ENCODE measurements at places on chromosomes 4 and X.

DNA sequence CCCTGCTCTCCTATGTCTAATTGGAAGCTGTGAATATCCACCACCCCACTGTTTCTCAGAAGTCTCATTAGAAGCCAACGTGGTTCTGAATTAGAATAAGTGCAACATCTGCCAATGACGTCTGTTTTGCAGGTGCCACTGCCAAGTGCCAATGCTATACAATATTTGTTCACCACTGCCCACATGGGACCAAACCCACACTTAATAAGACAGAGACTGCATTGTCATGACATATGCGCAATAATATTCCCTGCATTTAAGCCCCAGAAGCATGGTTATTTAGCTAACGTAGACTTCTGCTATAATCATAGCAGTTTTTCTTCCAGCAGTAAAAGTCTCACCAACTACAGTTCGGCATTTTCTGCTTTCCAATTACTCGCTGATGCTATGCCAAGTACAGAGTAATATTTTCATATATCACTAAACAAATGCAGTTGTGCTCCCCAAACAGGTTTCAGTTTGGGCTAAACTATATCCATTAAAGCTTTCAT is 262.5 kb upstream of the PCDH18 start:
- DNase-seq: no peak

GRCh38 chrX:154515090-154515965 is 704 bp downstream of the FAM3A start:
- no peak for DNase-seq

- no peak for DNase-seq
Observed at GRCh38 chr4:87851953-87852352, 19.2 kb downstream of the MEPE start.

GRCh38 chrX:3026074-3026815 is 15.0 kb upstream of the ARSF start:
- DNase-seq: no peak

DNA sequence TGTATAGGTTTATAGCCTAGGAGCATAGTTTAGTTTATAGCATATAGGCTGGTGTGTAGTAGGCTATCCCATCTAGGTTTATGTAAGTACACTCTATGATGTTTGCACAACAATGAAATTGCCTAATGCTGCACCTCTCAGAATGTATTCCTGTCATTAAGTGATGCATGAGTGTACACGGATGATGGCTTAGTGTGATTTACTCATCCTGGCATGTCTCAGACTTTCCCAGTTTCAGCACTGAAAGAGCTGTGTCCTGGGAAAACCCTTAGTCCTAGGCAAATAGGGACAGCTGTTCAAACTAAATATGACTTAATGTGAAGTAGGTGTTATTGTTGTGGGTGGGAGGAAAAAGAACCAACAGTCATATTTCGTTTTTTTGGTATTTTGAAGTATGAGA is 264.9 kb upstream of the MAGEB18 start:
- DNase-seq: no peak

- no peak for DNase-seq
Observed at GRCh38 chrX:46837558-46838485, 979 bp downstream of the RP2 start.

GRCh38 chr4:52051213-52051614 is at the start of gene SPATA18:
SPATA18 (plus strand) TSS chr4:52051304; CDS start chr4:52051705, 401 bp downstream.
- DNase-seq: no peak

GRCh38 chr4:23005691-23006090 is 313.0 kb downstream of the GBA3 start:
- DNase-seq: no peak

- no peak for DNase-seq
Observed at GRCh38 chrX:51860679-51861078, 32.7 kb upstream of the MAGED1 start.

DNA sequence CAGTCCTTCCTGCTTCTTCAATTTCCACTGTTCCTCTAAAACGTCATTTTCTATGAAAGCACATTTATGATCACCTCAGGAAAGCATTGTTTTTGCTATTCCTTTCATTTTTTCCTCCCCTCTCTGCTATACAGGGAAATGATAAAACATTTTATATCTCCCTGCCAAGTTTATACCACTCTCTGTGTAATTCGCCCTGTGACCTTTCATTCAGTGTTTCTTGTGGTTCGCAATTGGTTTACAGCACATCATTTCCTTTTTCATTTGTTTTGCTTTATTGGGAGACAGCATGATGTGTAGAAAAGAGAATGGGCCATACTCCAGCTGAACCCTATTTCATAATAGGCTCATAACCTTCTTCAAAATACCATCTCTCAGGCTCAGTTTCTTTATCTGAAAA is 99.9 kb upstream of the RAPGEF2 start:
- DNase-seq: no peak

DNA sequence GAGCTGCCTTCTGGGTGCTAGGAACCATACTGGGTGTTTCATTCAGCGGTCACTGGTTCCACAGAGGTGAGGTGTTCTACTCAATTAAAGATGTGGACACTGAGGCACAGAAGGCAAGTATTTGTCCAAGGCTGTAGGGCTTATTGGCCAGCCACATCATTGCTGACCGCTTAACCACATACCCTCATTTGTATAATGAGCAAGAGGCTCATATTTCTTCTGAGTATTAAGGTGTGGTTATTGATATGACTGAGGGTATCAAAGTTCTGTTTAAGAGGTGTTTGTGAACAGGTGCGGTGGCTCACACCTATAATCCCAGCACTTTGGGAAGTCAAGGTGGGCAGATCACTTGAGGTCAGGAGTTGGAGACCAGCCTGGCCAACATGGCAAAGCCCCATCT is 14.3 kb downstream of the RNF4 start:
- no peak for DNase-seq

GRCh38 chrX:8738588-8739189 is 6.8 kb upstream of the ANOS1 start:
- no peak for DNase-seq

- DNase-seq: no peak
Observed at GRCh38 chrX:39741904-39742303, 355.9 kb downstream of the BCOR start.

DNA sequence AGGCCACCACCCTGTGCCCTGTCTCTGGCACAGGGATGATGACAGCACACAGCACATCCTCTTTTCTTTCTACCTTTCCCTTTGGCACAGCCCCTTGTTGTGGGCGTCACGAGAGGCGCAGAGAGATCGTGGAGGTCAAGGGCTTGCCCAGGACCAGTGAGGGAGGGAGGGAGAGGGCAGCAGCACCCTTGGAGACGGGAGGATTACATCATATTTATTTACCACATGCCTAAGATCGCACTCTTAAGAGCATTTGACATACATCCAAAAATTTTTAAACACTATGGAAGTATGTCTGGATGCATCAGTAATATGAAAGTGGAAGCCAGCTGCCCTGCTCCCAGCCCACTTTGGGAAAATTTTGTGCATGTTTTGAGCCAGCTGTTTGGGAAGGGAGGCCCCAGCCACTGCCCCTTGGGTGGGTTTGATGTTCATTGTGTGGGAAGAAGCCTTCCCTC is 12.7 kb downstream of the WFS1 start:
- DNase-seq: no peak

- no peak for DNase-seq
Observed at GRCh38 chrX:94813541-94813940, 1139.5 kb downstream of the FAM133A start.

DNA sequence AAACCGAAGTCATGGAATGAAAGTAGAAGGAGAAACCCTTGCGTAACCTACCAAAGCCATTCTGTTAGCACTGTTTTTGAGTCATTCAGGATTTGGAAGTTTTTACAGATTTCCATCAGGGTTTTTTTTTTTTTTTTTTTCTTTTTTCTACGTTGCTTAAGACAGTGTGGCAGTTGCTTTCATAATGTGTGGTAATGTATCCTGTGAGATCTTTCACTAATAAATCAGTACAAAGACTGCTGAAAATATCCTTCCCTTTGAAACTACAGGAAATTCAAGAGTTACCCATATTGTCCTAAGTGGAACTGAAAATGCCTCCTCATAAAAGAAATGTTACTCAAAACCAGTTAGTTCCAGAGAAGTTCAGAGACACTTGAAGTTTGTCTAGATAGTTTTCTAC is 137.8 kb downstream of the RAPGEF2 start:
- DNase-seq: no peak

DNA sequence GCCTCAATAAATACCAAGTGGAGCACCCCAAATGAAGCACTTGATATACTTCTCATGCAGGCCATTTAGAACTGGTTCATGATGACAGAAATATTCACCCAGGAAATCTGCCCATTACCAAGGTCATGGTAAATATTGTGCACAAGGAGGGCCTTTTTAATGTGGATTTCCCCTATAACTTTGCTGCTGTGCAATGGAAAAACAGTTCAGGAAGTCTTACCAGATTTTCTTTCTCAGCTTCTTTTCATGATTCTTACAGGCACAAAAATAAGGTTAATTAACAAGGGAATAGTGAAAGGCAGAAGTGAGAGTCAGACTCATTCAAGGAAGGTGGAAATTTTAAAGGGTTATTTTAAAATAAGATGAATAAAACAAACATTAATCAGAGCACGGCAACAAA is 904.3 kb upstream of the GRIA3 start:
- DNase-seq: no peak

Data from left renal pelvis (tissue), 4 donors.